Stromal cell of bone marrow (primary cell): ENCODE measurements at places on chromosomes 1 and 21.

DNA sequence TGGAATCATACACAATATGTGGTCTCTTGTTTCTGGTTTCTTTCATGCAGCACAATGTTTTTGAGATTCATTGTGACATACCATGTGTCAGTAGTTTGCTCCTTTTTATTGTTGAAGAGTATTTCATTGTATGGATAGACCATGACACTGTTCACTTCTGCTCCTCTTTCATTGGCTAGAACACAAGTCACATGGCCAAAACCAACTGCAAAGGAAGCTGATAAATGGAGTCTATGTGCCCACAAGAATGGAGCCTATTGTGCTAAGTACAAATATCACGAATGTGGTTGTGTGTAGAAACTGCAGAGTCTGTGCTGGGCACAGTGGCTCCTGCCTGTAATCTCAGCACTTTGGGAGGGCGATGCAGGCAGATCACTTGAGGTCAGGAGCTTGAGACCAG, 28.6 kb upstream of the FNBP1L start:
- no peak for DNase-seq

DNA sequence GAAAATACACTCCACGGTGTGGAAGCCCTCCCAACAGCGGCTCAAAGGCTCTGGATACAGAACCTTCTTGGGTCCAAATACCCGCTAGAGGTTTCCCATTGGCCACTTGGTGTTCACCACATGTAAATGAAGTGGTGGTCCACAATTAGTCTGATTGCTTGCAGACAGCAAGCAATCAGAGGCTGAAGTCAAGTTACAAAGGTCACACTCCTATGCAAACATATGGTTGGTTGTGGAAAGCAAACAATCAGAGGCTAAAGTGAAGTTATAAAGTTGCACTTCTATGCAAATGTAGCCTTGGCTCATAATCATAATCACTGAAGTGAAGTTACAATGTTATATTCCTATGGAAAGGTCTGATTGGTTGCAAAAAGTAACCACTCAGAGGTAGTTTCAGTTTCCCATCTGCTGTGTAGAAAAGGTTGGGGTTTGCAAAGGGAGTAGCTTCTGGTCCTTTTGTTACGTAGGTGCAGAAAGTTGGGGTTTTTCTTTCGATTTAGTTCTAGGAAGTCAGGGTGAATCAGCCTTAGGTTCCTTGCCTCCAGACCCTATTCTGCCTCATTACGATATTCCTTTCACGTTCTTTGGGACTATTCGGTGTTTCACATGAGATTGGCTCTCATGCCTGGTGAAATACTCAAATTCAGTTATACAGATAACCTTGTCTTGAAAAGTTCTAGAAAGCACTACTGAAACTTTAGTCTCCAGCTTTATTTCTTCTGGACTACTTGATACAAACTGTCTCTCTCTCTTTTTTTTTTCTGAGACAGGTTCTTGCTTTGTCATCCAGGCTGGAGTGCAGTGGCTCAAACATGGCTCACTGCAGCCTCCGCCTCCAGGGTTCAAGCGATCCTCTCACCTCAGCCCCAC, 36.7 kb upstream of the MTF2 start:
- no peak for DNase-seq

- no peak for DNase-seq
Measured at GRCh38 chr1:41492341-41492848, 7.9 kb upstream of the EDN2 start.

DNA sequence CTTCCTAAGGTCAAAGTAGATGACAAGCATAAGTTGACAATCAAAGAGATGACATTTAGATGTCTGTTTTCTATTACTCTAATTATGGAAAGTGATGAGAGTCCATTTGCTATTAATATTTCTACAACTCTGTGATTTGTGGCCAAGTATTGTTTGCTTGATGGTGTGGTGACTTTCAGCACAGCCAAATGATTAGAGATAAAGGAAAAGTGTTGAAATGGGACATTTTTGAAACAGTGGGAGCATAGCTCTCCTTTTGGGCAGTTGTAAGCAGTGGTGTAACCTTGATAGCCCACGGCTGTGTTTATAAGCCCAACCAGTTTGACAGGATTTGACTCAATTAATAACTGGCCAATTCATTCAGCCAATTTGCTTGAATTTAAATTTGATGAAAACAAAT, 31.6 kb downstream of the ZC3H11B start:
- no peak for DNase-seq

DNA sequence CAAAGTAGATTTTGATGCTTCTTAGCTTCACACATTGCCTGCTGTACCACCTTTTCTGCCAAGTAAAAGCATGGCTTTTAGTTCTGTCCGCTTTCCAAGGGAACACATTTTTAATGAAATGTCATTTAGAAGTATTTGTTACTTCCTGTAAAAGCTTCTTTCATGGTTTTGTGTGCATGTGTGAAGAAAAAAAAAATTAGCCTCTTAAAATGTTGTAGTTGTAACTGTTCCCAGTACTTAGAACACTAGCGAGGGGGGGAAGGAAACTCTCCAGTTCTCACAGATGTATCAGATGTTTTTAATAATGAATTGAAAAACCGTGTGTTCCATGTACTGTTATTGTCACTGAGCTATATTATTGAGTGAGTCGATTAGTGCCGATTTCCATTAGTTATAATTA, 568.3 kb upstream of the ADGRL2 start:
- DNase-seq, result no peak

DNA sequence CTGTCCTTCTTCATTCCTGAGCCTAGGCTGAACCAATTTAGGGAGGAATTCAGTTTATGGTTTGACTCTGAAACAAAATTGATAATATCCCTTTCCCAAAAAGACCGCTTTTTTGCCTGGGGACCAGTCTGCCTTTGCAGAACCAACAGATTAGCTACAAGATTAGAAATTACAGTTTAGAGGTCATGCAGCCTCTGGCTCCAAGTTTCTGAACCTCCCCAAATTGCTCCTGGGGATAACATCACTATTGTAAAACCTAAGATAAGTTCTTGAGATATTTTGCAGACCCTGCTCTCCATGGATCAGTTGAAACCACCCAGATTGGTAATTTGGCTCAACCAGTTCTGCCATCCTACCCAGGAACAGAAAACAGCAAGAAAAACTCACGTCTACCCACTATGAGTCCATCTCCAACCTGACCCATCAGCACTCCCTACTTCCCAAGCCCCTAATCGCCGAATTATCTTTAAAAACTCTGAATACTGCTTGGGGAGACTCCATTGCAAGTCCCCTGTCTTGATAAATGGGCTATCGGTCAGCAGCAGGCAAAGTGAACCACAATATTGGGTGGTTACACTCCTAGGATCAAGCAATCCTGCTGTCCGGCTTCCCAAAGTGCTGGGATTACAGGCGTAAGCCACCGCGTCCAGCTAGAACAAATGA, 605 bp upstream of the RABGGTB start:
- DNase-seq, result no peak

GRCh38 chr1:68745011-68745410, 248.1 kb upstream of the DEPDC1 start:
- no peak for DNase-seq

DNA sequence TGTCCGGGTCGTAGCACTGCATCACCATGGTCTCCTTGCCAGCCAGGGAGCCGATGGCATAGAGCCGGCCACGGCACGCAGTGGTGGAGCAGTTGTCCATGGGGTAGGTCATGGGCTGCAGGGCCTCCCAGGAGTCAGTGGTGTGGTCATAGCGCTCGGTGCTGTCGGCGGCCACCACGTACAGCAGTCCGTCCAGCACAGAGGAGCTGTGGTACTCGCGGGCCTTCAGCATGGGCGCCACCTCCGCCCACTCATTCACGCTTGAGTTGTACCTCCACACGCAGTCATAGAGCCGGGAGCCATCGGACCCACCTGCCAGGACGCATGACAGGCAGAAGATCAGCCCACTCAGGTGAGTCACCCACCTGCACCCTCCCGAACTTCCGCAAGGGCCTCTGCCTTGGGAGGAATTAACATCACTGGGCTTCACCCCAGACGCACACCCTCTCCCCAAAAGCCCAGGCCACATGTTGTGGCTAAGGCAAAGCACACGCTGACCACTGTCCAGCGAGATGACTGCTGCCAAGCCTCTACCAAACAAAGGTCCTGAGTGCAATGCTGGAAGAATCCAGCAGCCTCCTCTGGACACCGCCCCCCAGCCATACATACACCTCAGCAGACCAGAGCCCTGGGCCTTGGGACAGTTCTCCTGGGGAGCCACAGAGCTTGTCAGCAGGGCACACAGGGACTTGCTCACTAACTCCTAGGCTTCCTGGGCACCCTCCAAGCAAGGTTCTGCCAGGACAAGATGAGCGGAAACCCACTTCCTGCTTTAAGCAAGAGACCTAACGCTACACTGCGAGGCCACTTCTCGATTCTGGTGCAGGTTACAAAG, 3.3 kb downstream of the KLHL21 start:
- no peak for DNase-seq

- no peak for DNase-seq
Measured at GRCh38 chr1:178345238-178345637, 151.5 kb downstream of the CLEC20A start.

- no peak for DNase-seq
Measured at GRCh38 chr21:44050276-44050675, 38.2 kb downstream of the TRAPPC10 start.

GRCh38 chr1:220877377-220878095, 1.7 kb upstream of the HLX start:
- no peak for DNase-seq

GRCh38 chr1:29711582-29712283, 475.4 kb downstream of the PTPRU start:
- DNase-seq, result peak; percentile 81

GRCh38 chr1:205800427-205800826, 12.6 kb downstream of the SLC41A1 start:
- DNase-seq, result no peak

DNA sequence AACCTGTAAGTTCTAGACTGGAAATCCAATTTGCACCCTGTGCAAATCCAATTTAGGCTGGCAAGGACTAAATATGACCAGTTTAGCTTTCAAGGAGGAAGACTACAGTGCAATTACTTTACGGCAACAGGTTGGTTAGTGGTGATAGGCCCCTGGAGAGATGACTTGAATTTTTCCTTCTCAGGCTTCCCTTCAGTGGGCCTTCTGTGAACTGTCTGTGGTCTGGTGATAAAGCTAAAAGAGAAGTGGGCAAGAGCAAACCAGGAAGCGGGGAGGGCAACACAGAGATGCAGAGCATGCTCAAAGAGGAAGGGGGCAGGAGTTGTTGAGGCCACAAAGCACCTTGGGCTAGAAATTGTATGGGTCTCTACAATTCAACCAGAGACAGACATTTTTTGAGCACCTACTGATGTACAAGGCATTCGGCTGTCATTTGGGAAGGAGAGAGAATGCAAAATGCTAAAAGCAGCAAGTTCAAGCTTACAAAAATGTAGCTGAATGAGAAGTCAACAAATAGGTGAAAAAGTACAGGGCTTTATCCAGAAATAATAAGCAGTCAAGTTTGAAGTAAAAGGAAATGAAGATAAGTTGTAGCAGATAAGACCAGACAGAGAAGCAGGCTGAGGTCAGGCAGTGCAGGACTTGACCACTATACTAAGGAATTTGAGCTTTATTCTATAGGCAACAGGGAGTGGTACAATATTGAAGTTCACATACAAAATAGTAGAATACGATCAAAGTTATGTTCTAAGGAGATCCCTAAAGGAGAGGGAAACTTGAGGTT, 23.9 kb downstream of the INPP5B start:
- no peak for DNase-seq

- no peak for DNase-seq
Measured at GRCh38 chr1:28796352-28797211, 15.4 kb upstream of the OPRD1 start.

DNA sequence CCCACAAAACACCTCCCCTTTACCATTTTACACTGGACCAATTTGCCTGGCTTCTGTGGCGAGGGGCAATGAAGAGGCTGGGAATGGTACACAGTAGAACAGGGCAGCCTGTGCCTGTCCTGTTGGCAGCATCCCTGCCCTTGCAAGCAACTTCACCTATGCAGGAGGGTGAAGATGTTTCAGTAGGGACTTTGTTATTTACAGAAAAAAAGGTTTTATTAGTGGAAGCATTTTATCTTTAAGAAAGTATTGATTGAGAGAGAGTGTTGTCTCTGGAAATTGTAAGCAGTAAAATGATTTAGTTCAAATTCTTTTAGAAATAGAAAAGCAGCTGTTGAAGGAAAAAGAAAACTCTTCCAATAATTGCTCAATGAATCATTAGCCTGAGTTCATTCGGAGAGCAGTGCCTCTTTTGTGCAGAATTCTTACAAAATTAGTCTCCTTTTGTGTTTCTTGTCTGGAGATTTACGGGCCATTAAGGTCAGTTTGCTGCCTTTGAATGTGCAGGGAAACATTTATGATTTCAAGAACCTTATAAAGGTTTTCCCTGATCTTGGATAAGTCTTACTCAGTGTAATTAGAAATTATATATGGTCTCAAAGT, 49.1 kb downstream of the HHAT start:
- peak; percentile 45 for DNase-seq

DNA sequence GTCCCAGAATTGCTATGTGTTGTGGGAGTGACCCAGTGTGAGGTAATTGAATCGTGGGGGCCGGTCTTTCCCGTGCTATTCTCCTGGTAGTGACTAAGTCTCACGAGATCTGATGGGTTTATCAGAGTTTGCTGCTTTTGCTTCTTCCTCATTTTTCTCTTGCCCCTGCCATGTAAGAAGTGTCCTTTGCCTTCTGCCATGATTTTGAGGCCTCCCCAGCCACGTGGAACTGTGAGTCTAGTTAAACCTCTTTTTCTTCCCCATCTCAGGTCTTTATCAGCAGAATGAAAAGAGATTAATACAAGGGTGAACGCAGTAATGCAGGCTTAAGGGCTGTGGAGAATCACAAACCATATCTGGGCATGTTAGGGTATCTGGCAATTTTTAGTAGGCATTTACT, 624.0 kb downstream of the USP25 start:
- DNase-seq, result no peak

DNA sequence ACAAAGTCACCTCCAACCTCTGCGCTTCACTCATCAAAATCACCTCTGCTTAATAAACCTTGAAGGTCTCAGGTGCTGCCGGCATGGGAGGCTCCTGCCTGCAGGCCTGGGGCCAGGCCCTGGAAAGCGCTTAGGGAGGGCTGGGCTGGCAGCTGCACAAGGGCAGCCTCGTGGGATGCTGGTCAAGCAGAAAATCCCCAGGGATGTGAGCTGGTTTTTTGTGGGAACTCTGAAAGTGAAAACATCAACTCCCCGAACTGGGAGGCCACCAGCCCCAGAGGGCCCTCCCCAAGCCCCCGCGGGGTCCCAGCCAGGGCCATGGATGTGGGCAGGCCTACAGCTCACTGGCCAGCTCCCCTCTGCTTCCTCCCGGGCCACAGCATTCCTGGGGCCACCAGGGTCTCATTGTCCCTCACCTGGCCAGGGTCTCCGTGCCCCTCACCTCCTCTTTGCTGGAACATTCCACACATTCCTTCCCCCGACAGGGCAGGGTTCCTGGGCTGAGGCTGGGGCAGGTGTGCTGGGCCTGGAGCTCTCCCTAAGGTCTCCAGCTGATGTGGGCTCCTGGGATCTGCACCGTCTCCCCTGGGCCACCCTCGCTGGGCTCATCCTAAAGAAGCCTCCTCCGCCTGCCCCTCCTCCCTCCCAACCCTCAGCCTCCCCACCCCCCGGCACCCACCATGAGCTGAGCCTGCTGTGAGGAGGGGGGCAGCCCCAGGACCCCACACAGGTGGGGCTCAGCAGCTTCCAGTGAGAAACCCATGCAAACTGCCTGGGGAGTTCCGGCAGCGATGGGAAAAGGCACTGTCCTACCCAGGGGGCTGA, 36.0 kb upstream of the POFUT2 start:
- no peak for DNase-seq

- DNase-seq, result peak; percentile 73
Measured at GRCh38 chr1:151340870-151341754, 5.9 kb downstream of the RFX5 start.
